ENCODE measurements at places on chromosomes 11 and 22. TPM values are rescaled to one million over a fixed set of nuclear protein-coding genes. Genes with fewer than 3 reads are reported as not detected.
A peak's percentile ranks its signal among the peaks of the same experiment; 100 is the strongest.

Gene LRRC10B
- total RNA-seq: 0.61 TPM

Gene ACRV1
- total RNA-seq: not detected

Gene ATP6V1E1
- total RNA-seq: 87.3 TPM

Gene MFRP
- not detected for total RNA-seq

Gene ASPHD2
- 11.1 TPM for total RNA-seq

Gene FGF3
- total RNA-seq: not detected

Gene TRIM22
- 57.4 TPM for total RNA-seq

Gene PATZ1
- total RNA-seq: 70.8 TPM

GRCh38 chr11:66864924-66865697 is 8.2 kb downstream of the LRFN4 start:
- H3K27ac ChIP-seq: no peak overlapping the region
- DNase-seq: no peak
- H3K4me3 ChIP-seq: no peak overlapping the region
- no peaks in the 10 kb centered on the region for H3K4me1 ChIP-seq
- no peaks in the 10 kb centered on the region for H3K27me3 ChIP-seq

DNA sequence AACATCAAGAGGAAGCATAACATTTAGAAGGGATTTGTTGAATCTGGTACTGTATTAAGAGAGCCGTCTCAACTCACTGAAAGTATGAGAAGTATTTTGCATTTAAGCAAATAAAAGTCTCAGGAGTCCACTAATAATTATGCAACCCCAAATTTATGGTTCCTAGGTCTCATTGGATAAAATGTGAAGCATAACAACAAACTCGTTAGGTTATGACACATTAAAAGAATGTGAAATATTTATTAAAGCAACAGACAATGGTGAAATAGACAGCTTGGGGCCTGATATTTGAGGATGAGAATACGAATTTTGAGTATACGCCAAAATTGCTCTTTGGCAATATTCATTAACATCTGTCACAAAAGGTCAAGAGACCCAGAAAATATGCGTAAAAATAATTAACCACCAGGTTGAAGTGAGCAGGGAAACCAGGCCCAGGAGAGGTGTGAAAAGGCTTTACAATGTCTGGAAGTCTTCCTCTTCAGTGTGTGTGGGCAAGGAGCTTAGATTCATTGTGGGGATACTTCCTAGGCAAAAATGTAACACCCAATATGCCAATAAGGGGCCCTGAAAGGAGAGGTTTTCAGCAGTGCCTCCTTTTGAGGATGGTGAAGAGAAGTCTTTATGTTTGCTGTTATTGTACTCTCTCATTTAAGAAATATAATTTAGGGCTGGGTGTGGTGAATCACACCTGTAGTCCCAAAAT is 89.2 kb downstream of the FDX1 start:
- no peak for DNase-seq
- H3K27me3 ChIP-seq: no peaks in the 10 kb centered on the region
- no peaks in the 10 kb centered on the region for H3K4me1 ChIP-seq

GRCh38 chr11:45457649-45458048 is 171.5 kb upstream of the SYT13 start:
- no peaks in the 10 kb centered on the region for H3K4me1 ChIP-seq
- H3K36me3 ChIP-seq: no peaks in the 10 kb centered on the region
- H3K27me3 ChIP-seq: no peaks in the 10 kb centered on the region
- H3K4me3 ChIP-seq: no peak overlapping the region

DNA sequence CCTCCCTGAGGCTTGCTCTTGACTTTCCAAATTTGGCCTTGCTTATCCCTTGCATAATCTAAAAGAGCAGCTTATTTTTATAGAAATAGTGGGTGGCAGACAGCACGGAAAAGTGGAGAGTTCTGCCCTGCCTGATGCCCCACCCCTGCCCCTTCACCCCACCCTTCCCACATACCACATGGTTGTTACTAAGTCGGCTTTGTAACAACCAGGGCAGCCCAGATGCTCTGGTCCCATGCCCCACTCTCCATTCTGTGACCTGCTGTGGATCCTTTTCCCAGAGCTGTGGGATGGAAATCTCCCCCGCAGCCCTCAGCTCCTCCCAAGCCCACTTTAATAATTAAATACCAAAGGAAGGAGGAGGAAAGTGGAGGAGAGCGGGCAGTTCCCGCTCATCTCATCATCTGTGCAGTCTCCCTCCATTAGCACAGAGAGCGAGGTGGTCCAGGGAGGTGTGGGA is 10.9 kb downstream of the MRGPRF start:
- DNase-seq: no peak
- H3K27me3 ChIP-seq: no peaks in the 10 kb centered on the region
- no peak overlapping the region for H3K27ac ChIP-seq
- no peaks in the 10 kb centered on the region for H3K36me3 ChIP-seq
- H3K4me3 ChIP-seq: no peak overlapping the region
- H3K4me1 ChIP-seq: 0 out of 2 replicates have a peak, but pooled peaks cover 2% of the 10 kb centered on the region

DNA sequence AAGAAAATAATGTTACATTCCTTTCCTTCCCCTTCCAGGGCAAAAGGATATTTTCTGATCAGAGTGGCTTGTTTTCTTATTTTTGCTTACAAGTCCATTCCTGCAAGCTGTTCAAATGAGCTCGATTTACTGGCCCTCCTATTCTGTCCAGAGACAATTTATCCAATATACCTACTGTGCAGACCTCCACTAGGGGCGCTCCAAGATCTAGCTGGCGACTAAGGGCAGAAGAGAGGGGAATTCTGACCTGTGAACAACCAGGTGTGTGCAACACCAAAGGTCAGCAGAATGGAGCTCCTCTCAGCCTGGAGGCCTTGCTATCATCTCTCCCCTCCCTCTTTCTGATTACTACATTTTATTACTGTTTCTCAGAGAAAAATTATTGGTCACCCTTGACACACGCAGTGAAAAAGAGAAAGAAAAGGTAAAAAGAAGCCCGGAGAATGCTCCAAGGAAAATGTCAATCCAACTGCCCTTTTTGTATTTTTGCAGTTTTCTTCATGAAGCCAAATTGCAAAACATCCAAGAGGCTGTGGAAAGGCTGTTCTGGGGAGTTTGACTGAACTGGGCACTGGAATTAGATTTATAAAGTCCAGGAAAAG is 3.2 kb downstream of the SEZ6L start:
- H3K4me1 ChIP-seq: peaks cover 6% of the 10 kb centered on the region
- H3K27me3 ChIP-seq: peaks cover 37% of the 10 kb centered on the region
- DNase-seq: peak; percentile 72
- H3K4me3 ChIP-seq: no peak overlapping the region
- H3K27ac ChIP-seq: no peak overlapping the region
- H3K36me3 ChIP-seq: no peaks in the 10 kb centered on the region

GRCh38 chr11:80515097-80515496 is 1074.3 kb upstream of the TENM4 start:
- no peak overlapping the region for H3K4me3 ChIP-seq
- no peak for DNase-seq
- no peaks in the 10 kb centered on the region for H3K4me1 ChIP-seq
- no peak overlapping the region for H3K27ac ChIP-seq
- H3K27me3 ChIP-seq: peaks cover 1% of the 10 kb centered on the region

DNA sequence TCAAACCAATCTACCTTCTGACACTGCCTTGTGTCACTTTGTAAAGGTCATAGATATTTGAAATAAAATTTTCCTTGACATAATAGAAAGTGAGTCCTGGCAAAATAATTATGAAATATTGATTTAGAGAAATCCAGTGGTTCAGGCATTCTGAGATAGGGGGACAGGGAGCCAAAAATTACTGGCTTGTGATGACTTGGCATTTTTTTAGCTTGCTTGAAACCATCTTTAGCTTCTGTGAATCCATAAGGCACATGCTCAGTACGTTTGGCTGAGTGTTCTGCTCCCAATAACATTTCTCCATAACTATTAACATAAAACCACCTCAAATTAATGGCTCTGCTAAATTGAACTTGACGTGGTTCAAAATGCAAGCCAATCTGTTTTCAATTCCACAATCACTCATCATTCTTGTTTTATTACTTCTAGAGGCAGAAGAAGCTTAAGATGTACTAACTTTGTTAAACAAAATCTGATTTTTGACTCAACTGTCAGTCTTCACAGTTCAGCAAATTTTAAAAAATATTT is 209.0 kb downstream of the LRRC4C start:
- no peak for DNase-seq
- no peak overlapping the region for H3K27ac ChIP-seq
- no peaks in the 10 kb centered on the region for H3K4me1 ChIP-seq
- no peaks in the 10 kb centered on the region for H3K27me3 ChIP-seq
- no peaks in the 10 kb centered on the region for H3K36me3 ChIP-seq
- H3K4me3 ChIP-seq: no peak overlapping the region

GRCh38 chr11:108170184-108170583 is 48.8 kb downstream of the ACAT1 start:
- H3K4me1 ChIP-seq: no peaks in the 10 kb centered on the region
- peaks cover 9% of the 10 kb centered on the region for H3K36me3 ChIP-seq
- H3K27me3 ChIP-seq: no peaks in the 10 kb centered on the region
- no peak overlapping the region for H3K4me3 ChIP-seq
- no peak overlapping the region for H3K27ac ChIP-seq

DNA sequence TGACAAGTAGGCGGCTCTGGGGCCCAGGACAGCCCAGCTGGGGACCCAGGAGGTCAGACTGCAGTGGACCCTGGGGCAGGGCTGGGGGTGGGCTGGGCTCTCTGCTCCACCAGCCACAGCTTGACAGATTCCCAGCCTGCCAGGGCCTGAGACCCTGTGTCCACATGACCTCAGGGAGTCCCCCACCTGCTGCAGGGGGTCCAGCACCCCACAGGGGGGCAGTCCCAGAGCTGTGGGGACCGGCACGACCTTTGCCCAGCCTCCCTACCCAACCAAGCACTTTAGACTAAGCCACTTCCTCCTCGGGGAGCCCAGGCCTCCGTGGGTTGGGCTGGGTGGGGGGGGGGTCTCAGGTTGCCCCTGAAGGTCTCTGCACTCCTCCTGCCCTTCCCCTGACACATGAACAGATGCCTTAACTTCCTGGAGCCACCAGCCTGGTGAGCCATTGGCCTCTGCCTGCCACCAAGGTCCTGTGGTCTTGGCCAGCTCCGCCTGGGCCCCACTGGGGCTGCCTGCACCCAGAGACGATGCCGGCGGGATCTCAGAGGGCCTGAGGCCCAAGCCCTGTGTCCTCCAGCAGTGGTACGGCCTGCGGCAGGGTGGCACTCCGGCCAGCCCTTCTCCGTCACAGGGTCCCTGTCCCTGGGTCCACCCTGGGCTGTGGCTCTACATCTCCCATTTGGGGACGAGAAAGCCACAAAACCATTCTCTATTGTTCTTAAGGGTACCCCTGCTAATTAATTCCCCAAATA is 3.4 kb downstream of the CCDC188 start:
- no peaks in the 10 kb centered on the region for H3K36me3 ChIP-seq
- H3K27me3 ChIP-seq: no peaks in the 10 kb centered on the region
- H3K27ac ChIP-seq: no peak overlapping the region
- DNase-seq: no peak
- H3K4me1 ChIP-seq: no peaks in the 10 kb centered on the region

GRCh38 chr11:34860034-34860433 is 56.1 kb downstream of the APIP start:
- no peak overlapping the region for H3K27ac ChIP-seq
- no peaks in the 10 kb centered on the region for H3K36me3 ChIP-seq
- no peak for DNase-seq
- no peak overlapping the region for H3K4me3 ChIP-seq
- no peaks in the 10 kb centered on the region for H3K4me1 ChIP-seq

DNA sequence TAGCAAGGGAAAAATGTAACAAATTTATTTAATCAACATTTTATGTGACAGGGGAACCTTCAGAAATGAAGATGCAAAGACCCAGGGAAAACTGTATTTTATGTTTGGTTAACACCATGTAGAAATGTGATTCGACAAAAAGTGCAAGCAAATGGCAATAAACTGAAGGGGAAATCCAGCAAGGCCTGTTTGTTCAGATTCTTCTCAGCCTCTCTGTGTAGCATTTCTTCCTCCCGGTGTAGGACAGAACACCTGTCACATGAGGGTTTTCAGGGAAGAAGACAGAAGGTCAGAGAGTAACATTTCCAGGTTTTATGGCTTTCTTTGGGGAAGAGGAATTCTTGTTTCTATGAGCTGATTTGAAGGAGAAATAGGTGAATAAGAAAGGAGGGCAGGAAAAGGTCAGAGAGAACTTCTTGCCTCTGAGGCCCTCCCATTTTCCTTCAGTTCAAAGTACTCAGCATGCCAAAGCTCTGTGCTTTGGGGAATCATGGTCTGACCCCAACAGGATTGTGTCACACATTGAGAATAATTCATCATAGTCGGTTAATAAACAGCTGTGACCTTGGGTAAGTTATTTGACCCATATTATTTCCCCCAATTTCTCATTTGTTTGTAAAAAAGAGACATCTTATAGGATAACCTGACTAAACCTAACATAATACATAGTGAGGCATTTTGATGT is 45.5 kb upstream of the ME3 start:
- H3K4me1 ChIP-seq: no peaks in the 10 kb centered on the region
- H3K4me3 ChIP-seq: no peak overlapping the region
- no peaks in the 10 kb centered on the region for H3K27me3 ChIP-seq
- no peak overlapping the region for H3K27ac ChIP-seq

- no peak for DNase-seq
- no peaks in the 10 kb centered on the region for H3K36me3 ChIP-seq
- 0 out of 2 replicates have a peak, but pooled peaks cover 2% of the 10 kb centered on the region for H3K27me3 ChIP-seq
- H3K4me3 ChIP-seq: no peak overlapping the region
Observed at GRCh38 chr22:23396362-23397007, 183.6 kb downstream of the IGLL1 start.

DNA sequence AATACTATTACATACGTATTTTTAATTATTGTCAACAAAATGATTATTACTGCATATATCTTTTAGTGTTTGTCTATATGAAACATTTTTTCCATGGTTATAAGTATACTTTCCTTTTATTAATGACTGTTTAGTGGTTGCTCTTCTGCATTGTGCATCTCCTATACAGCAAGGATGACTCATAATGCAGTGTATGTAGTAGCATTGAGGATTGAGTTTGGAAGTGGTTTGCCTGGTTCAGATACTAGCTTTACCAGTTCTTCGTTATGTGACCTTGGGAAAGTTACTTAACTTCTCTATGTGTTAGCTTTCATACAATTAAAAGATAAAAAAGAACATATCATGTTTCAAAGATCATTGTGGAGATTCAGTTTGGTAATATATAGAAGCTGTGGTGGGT is 44.1 kb downstream of the CHORDC1 start:
- H3K4me3 ChIP-seq: no peak overlapping the region
- H3K27ac ChIP-seq: no peak overlapping the region
- H3K36me3 ChIP-seq: no peaks in the 10 kb centered on the region
- H3K27me3 ChIP-seq: no peaks in the 10 kb centered on the region
- no peak for DNase-seq

DNA sequence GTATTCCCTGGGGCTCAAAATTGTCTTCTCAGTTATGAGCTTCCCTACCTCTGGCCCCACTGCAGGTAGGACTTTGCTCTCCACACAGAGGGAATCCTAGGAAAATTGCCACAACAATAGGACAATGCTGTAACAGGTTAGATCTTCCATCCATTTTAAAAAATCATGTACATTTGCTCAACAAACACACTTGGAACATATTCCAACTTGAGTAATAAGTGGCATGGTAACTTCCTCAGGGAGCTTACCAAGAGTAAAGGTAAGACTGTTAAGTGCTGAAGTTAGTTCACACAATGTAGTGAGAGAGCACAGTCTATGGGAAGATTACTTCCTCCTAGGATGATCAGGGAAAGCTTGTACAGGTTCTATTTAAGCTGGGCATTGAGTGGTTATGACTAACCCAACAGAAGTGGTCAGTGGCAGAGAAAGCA is 78.9 kb upstream of the BIRC3 start:
- no peaks in the 10 kb centered on the region for H3K27me3 ChIP-seq
- no peak for DNase-seq
- no peak overlapping the region for H3K4me3 ChIP-seq
- H3K36me3 ChIP-seq: no peaks in the 10 kb centered on the region
- H3K4me1 ChIP-seq: peaks cover 3% of the 10 kb centered on the region

Measured in H1 (cell line).